ENCODE measurements at places on chromosomes 13 and 19.

- no peak for DNase-seq
These were observed 1.7 kb downstream of the IL4I1 start for GRCh38 chr19:49894879-49895565.

DNA sequence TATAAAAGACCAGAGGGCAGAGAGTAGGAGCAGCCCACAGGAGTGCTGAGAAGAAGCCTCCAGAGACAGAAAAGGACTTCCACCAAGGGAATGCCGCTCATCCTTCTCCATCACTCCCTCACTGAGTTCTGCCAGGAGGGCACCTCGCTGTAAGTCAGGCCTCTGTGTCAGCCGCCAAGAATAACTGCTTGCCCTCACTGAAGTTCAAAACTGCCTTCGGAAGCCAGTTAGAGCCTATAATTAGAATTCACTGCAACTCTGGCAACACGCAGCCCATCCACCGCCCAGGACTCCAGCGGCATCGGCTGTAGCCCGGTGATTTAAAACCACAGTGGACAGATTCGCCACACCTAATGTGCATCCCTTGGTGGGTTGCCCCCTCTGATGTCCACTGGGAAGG is 281.8 kb upstream of the ZNF507 start:
- DNase-seq = no peak

DNA sequence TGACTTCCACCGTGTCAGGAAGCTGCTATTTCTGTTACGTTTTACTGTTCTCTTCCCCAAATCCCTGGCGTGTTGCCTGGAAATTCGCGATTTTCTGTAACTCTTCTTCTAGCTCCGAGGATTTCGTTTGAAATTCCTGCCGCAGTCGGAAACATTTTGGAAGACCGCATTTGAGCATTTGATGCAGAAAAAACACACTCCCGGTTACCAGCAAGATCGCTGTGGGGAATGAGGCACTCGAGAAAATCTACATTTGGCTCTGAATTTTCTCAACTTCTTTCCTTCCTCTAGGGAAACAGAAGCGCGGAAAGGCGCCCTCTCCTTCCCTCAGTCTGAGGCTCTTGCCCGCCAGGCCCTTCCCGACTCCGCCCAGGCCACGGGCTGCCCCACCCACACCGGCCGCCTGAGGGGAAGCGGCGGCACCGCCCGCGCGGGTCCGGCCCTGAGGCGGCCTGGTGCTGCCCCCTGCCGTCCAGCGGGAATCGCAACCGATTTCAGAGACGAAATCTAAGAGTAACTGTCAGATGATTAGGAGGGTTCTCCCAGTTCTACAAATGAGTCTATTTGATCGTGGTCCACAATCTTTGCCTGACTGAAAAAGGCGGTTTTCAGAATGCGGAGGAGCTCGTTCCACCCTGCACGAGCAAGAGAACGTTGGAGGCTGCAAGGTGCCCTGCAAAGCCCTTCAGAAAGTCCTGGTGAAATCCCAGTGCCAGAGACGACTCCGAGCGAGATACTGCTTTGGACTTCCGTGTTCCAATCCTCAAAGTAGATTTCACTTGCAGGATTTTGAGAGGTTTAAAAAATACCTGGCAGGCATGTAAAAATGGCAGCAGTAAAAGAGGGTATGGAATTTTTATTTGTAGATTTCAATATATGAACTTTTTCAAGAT is 18.4 kb upstream of the TUBGCP3 start:
- DNase-seq = peak; percentile 86

DNA sequence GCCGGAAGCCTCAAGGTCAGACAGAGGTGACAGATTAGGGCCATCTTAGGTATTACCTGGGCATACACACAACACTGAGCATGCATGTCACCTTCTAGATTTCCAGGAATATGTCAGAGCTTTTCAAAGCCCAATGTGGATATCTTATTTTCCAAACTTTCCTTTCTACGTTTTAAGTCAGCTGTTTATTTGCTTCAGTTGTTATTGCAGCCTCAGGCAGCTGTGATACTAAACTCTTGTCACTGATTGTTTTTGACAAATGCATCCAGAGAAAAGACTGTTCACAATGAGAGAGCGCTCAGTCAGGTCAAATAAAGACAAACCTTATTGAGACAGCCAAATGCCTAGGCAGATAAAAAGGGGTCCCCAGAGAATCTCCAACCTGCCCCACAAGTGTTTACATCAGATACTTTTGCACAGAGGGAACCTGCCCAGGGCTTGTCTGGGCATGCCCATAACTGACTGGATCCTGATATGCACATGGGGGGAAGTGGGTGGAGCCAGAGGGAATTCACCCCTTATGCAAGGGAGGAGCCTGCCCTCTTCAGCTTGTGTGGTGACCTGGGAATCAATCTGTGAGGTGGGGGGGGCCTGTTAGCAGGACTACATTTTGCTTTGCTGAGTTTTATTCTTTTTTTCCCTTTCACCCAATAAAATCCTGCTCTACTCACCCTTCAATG is 28.5 kb downstream of the MED4 start:
- DNase-seq = peak; percentile 35

- DNase-seq = peak; percentile 71
These were observed 401 bp upstream of the ZNF765 start for GRCh38 chr19:53394522-53394973.

DNA sequence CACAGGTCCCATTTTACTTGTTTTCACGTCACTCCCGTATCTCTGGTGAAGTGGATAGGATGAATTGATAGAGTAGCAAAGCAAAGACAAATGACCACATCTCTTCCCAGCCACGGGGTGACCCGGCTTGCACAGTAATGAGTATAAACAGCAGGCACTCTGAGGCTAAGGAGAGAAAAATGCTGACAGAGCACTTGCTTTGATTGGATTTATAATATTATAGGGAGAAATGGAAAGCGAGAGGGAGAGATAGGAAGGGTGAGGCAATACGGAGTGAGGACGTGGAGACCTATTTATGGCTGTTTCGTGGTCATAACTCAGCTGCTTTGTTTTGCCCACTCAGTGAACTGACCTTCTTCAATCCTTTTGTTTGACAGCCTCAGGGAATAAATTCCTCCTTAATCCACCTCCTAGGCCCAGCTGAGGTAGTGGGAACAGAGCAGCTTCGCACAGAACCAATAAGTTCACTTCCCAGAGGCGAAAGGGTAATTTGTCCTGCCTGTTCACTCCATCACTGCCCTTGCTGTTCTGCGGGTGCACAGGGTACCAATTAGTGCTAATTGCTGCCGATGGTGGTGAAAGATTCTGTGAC is 68.6 kb downstream of the ERCC5 start:
- DNase-seq = no peak

DNA sequence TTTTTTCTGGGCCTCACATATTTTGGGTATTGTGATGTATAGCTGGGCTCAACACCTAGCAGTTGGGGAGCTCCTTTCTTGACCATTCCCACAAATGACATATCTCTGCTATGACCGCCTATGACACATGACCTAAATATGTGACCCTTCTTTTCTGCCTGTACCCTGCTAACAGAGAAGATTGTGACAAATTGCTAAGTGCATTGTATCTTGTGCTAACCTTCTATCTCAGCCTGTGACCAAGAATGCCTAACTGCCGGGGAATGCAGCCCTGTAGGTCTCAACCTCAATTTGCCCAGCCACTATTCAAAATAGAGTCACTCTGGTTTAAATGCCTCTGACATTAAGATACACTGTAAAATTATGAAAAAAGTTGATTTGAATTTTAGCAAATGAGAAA is 6.8 kb upstream of the ZNF429 start:
- no peak for DNase-seq

GRCh38 chr13:31361673-31362072 is 161.9 kb downstream of the B3GLCT start:
- no peak for DNase-seq

- DNase-seq = no peak
These were observed 5.3 kb downstream of the CARM1 start for GRCh38 chr19:10876459-10877240.

- DNase-seq = no peak
These were observed 80.9 kb upstream of the DOCK9 start for GRCh38 chr13:99058527-99059495.

DNA sequence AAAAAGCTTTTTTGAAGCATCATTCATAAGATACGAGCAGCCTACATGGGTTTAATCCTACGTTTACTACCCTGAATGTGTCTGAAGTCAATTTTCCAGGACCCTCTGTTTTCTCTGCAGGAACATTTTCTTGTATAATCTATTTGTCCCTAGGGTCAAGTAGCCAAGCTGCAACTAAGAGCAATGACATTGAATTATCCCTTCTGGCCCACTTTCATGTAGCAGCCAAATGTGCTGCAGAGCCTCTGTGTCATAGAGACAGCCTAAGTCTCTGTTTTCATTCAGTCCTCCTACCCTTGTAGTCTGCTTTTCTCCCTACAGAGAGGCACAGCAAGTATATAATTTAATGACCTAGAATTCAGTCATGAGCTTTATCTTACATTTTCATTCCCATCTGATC is 82.1 kb downstream of the ZAR1L start:
- DNase-seq = no peak
